Spinal cord (tissue), 10 donors: ENCODE measurements at places on chromosomes 2 and 18.

DNA sequence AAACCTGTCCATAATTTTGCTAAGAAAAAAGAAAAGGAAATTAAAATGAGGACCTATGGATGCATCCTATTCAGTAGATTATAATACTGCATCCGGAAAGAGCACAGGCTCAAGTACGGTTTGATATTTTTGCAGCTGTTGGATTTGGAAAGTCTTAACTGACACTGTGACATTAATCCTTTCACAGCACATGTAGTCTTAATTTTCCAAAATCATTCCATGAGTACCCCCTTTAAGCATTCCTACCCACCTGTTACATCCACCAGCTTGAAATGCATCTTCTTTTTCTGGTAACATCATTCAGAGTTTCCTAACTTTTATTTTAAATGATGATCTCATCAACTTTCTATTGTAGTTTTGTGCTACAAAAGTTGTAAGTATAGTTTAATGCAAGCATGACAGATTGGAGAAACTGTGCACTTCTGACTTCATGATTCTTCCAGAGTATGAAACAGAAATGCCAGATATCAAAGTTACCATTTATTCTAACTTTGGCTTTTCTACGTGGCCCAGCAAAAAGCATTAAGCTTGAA is 113.5 kb downstream of the ESCO1 start:
- H3K27ac ChIP-seq, result no peak overlapping the region
- no peak overlapping the region for H3K4me3 ChIP-seq
- H3K4me1 ChIP-seq, result no peaks in the 10 kb centered on the region
- DNase-seq, result no peak

- DNase-seq, result no peak
- no peaks in the 10 kb centered on the region for H3K27me3 ChIP-seq
- H3K4me3 ChIP-seq, result no peak overlapping the region
- H3K4me1 ChIP-seq, result peaks cover 3% of the 10 kb centered on the region
These were observed 33.1 kb downstream of the SLC8A1 start for GRCh38 chr2:40418614-40419363.

DNA sequence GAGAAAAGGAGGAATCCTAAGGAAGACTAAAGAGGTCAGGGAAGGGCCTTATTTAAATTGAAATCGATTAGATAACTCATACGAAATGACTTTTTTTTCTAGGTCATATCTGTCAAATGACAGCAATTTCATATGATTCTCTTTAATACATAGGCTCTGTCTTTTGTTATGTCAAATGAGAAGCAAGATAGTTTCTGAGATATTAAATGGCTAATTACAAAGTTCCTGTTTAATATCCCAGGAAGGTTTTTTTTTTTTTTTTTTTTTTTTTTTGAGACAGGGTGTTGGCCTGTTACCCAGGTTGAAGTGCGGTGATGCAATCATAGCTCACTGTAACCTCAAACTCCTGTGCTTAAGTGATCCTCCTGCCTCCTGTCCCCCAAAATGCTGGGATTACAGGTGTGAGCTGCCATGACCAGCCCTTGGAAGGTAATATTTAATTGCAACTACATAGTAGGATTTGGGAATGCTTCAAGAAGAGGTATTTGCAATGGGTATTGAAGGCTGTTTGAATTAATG is 48.0 kb upstream of the RMND5A start:
- no peak overlapping the region for H3K4me3 ChIP-seq
- no peak overlapping the region for H3K27ac ChIP-seq
- H3K36me3 ChIP-seq, result no peaks in the 10 kb centered on the region
- H3K4me1 ChIP-seq, result no peaks in the 10 kb centered on the region
- DNase-seq, result no peak
- H3K27me3 ChIP-seq, result no peaks in the 10 kb centered on the region

DNA sequence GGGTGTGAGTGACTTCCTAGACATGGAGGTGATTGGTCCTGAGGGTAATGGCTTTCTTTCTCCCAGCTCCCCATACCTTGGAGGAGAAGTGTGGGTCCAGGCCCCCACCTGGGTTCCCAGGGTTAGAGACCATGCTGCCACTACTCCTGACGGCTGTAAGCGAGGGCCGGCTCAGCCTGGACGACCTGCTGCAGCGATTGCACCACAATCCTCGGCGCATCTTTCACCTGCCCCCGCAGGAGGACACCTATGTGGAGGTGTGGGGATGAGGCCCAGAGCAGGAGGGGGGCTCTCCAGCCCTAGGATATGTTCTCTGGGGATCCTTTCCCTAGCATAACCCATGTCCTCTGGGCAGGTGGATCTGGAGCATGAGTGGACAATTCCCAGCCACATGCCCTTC is 21.8 kb downstream of the CAD start:
- no peaks in the 10 kb centered on the region for H3K27me3 ChIP-seq
- no peaks in the 10 kb centered on the region for H3K4me1 ChIP-seq
- H3K27ac ChIP-seq, result no peak overlapping the region
- H3K4me3 ChIP-seq, result no peak overlapping the region
- H3K36me3 ChIP-seq, result peaks cover 100% of the 10 kb centered on the region

DNA sequence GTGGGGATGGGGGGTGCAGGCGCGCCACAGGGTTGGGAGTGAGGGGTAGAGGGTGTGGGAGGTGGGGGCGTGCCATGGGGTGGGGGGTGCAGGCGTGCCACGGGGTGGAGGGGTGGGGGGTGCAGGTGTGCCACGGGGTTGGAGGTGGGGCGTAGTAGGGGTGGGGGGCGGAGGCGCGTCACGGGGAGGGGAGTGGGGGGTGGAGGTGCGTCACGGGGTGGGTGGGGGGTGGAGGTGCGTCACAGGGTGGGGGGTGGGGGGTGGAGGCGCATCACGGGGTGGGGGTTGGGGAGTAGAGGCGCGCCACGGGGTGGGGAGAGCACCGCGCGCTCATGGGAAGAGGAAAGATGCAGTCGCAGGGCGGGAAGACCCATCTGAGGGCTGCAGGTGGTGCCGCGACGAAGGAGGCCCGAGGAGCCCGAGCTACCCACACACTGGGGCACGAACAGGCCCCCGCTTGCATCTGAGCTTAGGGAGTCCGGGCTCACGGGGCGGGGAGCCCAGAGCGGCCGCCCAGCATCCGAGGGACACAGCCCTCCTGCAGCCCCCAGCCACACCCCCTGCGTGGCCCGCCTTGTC is 37.5 kb downstream of the SNED1 start:
- DNase-seq, result no peak
- H3K4me1 ChIP-seq, result peaks cover 16% of the 10 kb centered on the region
- H3K4me3 ChIP-seq, result no peak overlapping the region

DNA sequence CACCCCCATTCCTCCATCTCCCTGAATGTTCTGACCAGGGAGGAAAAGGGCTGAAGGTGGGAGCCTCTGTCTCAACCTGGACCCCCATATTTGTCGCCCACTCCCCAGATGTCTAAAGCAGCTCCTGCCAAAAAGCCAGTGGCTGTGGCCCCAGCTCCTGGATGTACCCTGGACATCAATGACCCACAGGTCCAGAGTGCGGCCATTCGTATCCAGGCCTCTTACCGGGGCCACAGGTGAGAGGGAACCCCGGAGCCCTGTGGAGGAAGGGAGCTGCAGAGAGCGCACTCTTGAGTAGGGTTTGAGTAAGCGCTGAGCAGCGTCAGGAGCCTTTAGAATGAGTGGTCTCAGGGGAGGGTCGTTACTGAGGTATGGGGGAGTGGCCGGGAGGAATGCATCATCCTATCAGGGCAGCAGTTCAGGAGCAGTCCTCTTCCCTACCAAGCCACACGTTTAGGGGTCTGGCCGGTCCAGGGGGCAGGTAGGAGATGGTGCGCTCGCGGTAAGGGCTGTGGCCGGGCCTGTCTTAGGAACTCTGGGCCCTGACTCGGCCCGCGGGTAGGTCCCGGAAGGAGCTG is 2.4 kb upstream of the GMPPA start:
- H3K4me1 ChIP-seq, result peaks cover 36% of the 10 kb centered on the region
- peaks cover 19% of the 10 kb centered on the region for H3K36me3 ChIP-seq
- no peak overlapping the region for H3K27ac ChIP-seq
- peak; percentile 40 for DNase-seq
- H3K4me3 ChIP-seq, result no peak overlapping the region

GRCh38 chr2:240568678-240569522 is 616 bp downstream of the RNPEPL1 start:
- H3K36me3 ChIP-seq, result peaks cover 56% of the 10 kb centered on the region
- H3K27me3 ChIP-seq, result no peaks in the 10 kb centered on the region
- peak overlapping the region; percentile 40 for H3K4me3 ChIP-seq
- no peak overlapping the region for H3K27ac ChIP-seq
- peaks cover 53% of the 10 kb centered on the region for H3K4me1 ChIP-seq
